ENCODE measurements at places on chromosomes 12 and 14.

- DNase-seq: no peak
These were observed 4.0 kb downstream of the C12orf54 start for GRCh38 chr12:48486261-48486660.

GRCh38 chr14:99807413-99808153 lies 14.4 kb downstream of the EML1 start:
- DNase-seq: no peak

- DNase-seq: no peak
These were observed 12.2 kb downstream of the TMTC2 start for GRCh38 chr12:82698708-82699564.

DNA sequence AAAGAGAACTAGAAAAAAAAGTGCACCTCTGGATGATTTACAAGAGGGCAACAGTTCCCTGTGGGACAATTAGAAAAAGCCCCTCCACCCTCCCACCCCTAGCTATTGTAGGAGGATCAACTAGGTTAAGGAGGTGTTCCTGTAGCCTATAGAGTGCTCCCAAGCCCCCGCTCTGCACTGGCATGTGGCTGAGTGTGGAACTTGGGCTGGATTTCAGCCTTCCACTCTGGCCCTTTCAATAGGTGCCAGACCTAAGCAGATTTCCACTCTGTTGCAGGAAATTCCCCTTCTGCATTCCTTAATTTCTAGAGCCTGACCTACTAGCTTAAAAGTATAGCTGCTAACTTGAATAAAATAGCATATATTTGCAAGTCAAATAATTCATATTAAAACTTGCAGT lies 2.8 kb downstream of the NFATC4 start:
- DNase-seq: no peak

DNA sequence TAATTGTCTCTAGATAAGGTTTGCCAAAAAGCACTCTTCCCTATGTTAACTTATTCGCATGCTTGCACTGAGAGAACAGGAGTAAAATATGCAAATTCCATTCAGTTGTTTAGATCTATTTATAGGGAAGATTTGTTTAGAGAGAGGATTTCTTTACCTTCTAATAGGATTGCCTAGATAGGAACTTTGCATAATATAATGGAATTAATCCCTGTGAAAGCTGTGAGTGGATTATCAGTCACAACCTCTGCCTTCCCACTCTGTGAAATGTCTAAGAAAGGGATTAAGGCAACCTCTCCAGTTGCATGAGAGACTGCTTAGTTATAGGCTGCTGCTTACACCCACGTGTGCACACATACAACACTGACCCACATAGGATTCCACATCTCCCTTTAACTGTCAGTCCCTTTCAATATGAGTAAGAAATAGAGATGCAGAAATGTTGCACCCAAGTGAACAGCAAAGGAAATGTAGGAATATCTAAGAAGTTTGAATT lies 83.2 kb downstream of the ALG10B start:
- no peak for DNase-seq

DNA sequence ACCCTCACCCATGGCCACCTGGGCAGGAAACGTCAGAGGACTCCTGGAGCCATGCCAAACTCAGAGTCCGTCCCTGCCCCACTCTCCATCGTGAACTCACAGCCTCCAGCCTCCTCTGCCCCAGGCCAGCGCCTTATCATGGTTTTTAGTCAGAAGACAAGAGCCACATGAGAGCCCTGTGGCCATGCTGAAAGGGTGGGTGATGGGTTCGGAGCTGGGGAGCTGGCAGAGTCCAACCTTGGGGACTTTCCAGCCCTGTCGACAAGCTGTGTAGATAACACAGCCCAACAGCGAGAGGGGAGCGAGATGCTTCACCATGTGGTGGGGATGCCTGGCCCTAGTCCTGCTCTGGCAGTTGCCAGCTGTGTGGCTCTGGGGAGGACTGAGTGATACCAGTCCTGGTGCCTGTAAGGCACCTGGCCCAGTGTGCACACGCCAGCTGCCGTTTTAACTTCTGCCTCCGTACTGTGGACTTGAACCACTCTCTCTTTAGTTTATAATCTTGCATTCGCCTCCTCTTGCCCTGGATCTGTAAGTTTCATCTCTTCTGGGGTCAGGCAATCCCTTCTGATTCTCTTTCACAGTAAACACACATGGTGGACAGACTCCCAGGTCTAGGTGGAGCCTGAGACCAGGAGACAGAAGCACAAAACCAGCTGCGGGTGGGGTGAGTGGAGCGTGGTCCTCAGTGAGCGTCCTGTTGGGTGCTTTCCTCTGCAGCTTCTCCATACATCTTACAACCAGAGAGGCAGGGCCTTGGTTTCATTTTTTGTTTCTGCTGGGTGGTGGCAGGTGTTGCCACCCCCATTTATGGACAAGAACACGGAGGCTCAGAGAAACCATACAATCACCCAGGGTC lies 55.3 kb downstream of the RIN3 start:
- no peak for DNase-seq

GRCh38 chr12:76898442-76898841 lies 19.6 kb upstream of the CSRP2 start:
- DNase-seq: no peak

GRCh38 chr12:29644536-29645162 lies 139.1 kb downstream of the TMTC1 start:
- DNase-seq: no peak

DNA sequence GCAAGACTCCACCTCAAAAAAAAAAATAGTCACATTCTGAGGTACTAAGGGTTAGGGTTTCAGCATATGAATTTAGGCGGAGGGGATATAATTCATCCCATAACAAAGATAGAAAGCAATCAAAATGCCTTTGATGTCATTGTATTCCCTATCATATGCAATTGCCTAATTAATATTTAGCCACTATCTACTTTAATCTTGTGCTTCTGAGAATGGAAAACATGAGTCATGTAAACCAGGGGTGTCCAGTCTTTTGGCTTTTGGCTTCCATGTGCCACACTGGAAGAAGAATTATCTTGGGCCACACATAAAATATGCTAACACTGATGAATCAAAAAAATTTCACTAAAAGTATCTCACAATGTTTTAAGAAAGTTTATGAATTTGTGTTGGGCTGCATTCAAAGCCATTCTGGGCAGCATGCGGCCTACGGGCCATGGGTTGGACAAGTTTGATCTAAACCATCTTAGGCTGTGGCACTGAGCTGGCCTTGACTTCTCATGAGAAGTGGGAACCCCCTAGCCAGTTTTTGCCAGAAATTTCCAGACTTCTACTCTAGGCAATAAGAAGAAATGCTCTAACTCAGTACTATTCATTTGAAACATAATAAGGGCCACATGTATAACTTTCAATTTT lies 219.8 kb downstream of the PTPRO start:
- no peak for DNase-seq

DNA sequence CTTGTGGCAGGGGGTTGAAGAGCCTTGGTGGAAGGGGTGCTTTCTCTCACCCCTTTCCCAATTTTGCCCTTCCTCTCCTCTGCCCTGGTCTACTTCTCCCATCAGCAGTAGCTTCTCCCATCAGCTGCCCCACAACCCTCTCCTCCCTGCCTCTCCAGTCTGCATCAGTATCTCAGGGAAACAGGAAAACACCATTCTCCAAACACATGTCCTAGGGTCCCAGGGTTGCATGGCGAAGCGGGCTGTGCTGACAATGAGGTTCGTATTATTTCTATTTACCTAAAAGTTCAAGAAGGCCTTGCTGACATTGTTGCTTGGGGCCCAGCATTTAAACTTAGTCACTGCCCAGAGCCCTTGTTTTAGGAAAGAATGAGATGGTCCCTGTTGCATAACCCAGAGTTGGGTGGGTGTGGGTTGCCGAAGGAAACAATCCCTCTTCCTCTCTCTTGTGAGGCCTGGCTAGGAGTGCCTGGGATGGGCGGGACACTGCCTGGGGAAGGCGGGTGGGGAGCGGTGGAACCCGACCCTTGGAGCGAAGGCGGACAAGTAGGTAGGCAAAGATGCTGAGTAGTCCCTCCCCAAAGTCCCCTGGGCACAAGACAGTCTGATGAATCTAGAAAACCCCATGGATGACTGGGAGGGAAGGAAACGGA lies 1.3 kb upstream of the IGFBP6 start:
- DNase-seq: no peak

GRCh38 chr14:69464829-69465228 lies 19.7 kb upstream of the PLEKHD1 start:
- peak; percentile 93 for DNase-seq

GRCh38 chr14:64388533-64389285 lies 556 bp downstream of the MTHFD1 start:
- DNase-seq: no peak

- no peak for DNase-seq
These were observed 31.2 kb upstream of the VASH1 start for GRCh38 chr14:76729953-76730505.

DNA sequence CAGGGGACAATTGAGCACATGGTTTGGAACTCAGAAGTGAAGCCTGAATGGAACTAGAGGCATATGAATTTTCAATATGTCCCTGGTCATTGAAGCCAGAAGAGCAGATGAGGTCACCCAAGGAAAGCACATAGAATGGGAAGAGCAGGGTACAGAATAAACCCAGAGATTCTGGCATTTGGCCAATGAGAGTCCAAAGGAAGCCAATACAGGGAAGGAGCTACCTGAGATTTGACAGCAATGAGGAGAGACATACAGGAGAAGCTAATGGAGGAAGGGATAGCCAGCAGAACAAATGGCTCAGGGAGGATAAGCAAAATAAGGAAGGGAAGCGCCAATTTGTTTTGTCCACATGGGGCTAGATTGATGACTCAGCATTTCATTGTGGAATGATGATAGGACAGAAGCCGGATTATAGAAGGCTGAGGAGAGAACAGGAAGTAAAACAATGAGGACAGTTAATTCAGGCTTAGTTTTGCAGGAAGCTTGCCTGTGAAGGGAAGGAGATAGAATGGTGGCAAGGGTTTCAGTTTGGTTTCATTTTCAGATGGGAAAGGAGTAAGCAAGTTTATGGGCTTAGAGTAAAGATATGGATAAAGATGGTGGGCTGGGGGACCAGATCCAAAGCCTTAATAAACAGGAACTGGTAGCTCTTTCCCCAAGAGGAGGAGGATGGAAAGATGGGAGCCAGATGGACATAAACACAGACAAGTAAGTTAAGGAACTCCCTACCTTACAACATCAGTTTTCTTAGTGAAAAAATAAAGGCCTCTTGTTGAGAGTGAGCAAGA lies 3.2 kb upstream of the SPTSSA start:
- DNase-seq: no peak

DNA sequence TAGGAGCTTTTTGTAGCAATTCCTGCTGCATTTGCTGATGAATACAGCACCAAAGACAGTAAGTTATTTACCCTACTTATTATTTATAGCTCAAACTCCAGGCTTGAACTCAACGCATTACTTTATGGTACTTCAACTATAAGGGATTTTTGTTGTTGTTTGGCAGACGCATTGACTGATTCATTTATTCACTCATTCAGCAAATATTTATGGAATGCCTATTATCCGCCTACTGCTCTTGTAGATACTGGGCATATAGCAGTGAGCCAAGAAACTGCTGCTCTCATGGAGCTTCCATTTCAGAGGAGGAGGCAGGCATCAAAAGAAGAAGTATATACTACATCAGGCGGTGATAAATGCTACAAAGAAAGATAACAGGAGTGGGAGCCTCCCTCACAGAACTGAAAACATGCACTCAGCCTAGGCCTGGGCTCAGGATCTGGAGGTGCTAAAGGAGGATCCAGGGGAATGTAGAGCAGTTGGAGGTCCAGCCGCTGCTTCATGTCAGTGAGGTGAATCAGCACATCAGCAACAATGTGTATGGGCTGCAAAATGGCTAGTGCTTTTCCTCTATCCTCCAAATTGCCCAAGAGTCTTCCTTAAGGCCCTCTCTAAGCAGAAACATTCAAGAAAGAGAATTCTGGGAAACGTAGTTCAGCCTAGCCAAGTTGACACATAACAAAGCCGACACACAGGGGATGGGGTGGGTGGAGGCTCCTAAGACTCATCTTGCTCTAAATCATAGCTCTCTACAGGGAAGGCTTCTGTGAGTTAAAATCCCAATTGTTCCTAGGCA lies 157.5 kb downstream of the NRXN3 start:
- no peak for DNase-seq

GRCh38 chr14:98877065-98877464 lies 394.9 kb downstream of the BCL11B start:
- DNase-seq: no peak

DNA sequence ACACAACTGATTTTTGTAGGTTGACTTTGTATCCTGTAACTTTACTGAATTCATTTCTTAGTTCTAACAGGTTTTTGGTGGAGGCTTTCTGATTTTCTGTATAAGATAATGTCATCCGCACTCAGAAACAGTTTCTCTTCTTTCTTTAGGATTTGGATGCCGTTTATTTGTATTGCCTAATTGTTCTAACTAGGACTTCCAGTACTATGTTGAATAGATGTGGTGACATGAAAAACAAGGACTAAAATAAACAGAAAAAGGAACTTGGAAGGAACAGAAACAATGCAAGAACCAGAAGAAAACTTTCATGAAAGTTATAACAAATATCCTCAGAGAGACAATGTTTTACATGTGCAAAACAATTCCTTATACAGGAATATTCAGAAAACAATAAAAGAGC lies 100.3 kb downstream of the GTF2A1 start:
- DNase-seq: no peak

DNA sequence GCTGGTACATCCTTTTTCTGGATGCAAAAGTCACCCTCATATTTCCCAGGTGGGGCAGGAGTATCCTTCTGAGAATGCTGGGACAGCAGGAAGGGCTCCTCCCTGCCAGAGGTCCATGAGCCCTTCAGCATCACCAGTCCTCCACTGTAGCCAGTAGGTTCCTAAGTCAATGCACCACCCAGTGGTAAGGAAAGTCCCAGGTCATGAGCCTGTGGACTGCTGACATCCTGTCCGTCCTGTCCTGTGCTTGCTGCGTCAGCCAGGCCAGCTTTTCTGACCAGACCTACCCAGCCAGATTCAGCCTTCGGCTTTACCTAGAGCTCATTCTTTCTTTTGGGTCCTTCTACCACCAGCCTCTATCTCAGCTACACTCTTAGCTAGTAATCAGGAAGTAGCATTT lies 23.0 kb upstream of the ACTN1 start:
- no peak for DNase-seq

All from kidney epithelial cell (primary cell).